Subcutaneous adipose tissue (tissue), 4 donors: ENCODE measurements at places on chromosomes 6 and 20. TPM values are rescaled to one million over a fixed set of nuclear protein-coding genes. Genes with fewer than 3 reads are reported as not detected.

RAB44 gene
- total RNA-seq = not detected

OPRL1 gene
- total RNA-seq = 1.5 TPM

NEURL2 gene
- 8.4 TPM for total RNA-seq

RGL2 gene
- total RNA-seq = 41.1 TPM

SNRPB2 gene
- total RNA-seq = 12.6 TPM

WFDC10A gene
- not detected for total RNA-seq

PRSS35 gene
- 0.34 TPM for total RNA-seq

PLCB4 gene
- total RNA-seq = 6.8 TPM

INSM1 gene
- total RNA-seq = not detected

TFAP2D gene
- not detected for total RNA-seq

HMGN4 gene
- total RNA-seq = 66.4 TPM

UNC93A gene
- not detected for total RNA-seq

TREML2 gene
- not detected for total RNA-seq

BACH2 gene
- 1.7 TPM for total RNA-seq
